ENCODE measurements at places on chromosomes 3 and 15.

DNA sequence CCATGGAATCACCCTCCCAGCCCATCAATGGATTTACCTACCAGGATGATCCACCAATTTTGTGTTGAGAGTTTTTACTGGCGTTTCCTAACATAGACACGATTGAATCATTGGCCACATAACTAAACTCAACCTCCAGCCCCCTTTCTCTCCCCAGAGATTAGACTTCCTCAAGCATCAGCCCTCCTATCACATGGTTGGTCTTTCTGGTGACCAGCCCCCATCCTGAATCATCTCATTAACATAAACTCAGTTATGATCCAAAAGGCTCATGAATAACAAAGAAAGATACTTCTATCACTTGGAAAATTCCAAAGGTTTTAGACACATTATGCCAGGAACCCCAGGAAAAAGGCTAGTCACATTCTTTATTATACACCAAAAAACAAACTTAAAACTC, 21.2 kb downstream of the PRKAR2A start:
- DNase-seq: no peak

DNA sequence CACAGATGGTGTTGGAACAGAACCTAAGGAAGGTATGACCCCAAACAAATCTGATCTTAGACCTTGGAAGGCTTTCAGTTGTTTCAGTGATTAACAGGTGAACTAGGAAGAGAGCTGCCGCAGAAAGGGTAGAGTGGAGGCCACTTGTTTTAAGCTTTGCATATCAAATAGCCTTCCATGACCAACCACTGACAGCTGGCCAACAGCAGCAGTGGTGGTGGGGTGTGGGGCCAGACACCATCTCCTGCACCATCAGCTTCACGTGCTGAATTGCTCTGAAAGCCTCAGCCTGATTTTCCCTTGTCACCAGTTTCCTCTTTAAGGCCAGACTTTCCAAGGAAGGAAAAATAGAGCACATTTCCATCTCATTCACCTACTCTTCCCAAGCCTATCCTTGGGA, 16.6 kb upstream of the OSBPL11 start:
- DNase-seq: no peak

DNA sequence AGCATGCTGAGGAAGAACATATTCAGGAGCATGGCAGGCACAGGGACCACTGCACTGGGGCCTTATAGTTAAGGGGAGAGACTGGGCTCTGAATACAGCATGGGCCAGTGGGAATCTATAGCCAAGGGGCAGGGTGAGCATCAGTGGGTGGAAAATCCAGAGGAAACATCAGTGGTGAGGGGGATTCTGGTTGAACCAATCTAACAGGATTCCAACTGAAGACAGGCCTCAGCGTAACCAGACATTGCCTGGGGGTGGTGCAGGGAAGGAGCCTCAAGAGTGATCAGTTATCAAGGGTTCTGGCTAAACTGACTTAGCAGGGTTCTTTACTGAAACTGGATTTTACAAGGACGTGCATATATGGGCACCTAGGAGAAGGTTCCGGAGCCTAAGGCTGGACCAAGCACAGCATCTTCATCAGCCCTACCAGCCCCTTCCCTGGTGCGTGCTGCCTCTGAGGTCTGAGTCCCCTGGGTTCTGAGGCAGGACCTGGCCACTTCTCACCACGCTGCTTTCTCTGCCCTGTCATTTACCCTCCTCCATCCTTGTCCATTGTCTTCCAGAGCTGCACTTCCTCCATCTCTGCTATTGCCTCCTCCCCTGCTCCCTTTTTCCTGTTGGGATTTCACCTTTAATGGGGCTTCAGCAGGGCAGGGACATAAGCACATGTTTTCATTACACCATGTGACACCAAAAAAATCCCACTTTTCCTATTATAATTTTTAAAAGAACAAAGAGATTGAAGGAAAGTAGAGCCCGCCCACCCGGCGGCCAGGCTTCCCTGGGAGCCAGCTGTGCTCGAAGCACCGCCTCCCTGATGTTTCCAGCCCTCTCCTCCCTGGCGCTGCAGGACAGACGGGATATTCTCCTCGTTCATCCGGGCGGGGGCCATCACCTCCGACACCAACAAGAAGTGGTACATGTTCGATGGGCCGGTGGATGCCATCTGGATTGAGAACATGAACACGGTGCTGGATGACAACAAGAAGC, 52.1 kb downstream of the DNAH1 start:
- no peak for DNase-seq

DNA sequence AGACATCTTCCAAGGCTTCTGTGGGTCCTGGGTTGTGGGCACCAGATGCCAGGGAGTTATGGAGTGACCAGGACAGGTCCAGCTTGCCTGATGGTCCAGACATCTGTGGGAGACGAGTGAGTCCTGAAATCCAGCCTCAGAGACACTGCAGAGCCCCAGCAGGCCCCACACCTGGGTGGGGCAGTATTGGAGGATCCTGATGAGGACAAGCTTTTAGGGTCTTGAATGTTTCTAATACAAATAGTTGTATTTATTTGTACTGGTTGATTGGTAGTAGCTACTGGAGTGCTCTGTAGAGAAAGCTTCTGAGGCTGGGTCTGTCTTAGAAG, 67.5 kb upstream of the PRR23C start:
- no peak for DNase-seq

- DNase-seq: no peak
Measured at GRCh38 chr3:25713341-25713985, 48.8 kb upstream of the TOP2B start.

- no peak for DNase-seq
Measured at GRCh38 chr3:133408366-133408765, 8.5 kb downstream of the BFSP2 start.

DNA sequence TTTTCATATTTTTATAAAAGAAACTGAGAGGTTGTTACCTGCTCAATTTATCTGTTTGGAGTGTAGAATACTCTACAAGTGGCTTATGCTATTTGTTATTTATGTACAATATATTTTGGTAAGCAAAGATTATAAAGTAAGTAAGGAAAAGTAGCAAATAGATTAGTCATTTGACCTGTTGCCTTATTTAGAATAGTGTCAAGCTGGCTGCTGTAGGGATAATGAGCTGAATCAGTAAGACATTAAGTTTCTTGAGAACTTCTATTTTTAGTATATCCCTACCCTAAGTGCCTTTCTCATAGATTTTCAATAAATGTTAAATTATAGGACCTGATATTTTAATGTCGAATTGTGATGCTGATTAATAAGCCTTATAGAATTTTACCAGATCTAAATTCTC, 37.2 kb downstream of the ECT2 start:
- no peak for DNase-seq

DNA sequence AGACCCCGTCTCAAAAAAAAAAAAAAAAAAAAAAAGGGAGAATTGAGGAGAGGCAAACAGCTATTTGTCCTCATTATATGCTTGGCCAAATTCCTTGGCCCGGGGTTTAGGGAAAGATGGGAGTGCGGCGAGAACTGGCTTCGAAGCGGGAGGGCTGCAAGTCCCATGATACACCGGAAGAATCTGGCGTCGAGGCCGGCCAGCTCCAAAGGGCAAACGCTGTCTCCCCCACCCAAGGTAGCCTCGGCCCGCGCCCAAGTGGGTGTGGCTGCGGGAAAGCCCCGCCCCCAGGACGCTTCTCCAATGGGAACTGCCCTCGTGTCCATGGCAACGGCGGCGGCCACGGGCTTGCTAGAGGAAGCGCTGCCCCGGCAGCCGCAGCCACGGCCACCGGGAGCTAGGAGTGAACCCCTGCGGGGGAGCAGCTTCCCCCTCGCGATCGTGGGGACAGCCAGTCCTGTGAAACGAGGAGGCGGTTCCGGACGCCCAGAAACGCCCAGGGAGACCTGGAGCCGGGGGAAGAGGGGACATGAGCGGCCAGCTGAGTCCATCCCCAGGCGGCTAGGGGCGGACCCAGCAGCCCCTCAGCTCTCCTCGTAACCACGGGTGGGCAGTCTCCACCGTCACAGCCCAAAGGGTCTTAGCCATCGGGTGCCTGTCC, at the start of gene TTLL13:
Gene TTLL13, plus strand, starts transcription at position 354 of the 661 bp plus-strand sequence. CDS start 1,075 bp downstream, outside the sequence.
- DNase-seq: peak; percentile 96

- DNase-seq: no peak
Measured at GRCh38 chr3:188659449-188660090, 505.6 kb downstream of the LPP start.

- DNase-seq: no peak
Measured at GRCh38 chr15:89021224-89021623, 67.0 kb upstream of the ABHD2 start.

DNA sequence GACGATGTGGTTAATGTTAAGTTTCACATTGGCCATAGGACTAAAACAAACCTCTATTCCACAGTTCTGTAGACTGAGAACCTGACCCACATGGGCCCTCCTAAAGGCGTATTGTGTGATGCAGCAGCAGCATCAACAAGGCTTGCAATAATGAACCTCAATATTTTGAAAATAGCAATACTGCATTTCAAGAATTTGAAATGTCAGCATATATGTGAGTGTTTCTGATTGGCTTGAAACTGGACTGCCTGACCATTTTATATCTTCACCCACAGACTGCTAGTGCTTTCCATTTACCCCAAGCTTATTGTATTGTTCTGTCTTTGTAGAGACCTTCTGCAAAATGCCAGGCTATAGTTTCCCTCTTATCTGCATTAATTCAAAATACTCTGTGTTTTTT, 1122.3 kb downstream of the IGSF11 start:
- no peak for DNase-seq

DNA sequence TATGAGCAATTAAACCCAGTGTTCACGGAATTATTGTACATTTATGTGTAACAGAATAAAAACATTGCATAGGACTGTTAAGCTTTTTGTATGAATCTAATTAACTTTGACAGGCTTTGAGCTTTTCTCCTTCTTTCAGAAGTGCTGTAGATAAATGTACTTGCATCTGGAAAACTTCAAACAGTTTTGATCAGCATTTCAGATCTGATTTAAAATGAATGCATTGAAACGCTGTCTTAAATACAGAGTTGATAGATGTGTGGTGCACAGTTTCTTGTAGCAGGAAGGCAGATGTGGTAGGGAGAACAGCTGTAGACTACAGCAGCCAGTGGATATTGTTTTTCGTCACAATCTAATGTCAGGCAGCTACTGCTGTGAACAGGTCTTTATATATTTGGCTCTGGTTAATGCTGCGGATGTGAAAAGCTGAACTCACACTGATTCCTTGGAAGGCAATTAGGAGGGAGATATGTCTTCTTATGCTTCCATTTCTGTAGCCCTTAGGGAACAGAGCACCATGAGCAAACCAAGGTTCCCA, 193.8 kb upstream of the GOLIM4 start:
- DNase-seq: no peak

DNA sequence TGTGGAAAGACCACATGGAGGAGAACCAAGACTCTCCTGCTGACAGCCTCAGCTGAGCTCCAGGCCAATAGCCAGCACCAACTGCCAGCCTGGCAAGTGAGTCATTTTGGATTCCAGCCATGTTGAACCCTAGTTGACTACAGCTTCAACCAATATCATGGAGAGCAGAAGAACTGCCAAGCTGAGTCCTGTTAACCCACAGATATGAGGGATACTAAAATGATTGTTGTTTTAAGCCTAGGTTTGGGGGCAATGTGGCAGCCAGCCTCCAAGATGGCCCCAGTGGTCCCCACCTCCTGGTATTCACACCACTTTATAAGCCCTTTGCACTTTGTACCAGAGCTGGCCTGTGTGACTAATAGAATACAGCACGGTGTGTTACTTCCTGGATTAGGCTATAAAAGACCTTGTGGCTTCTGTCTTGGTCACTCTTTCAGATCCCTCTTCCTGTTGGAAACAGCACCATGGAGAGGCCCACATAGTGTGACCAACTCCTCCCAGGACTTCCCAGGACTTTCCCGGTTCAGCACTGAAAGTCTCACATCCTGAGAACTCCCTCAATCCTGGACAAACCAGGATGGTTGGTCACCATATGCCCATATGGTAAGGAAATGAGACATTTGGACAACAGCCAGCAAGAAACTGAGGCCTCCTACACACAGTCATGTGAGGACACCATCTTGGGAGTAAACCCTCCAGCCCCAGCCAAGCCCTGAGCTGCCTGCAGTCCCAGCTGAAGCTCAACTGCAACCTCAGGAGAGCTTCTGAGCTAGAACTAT, 32.4 kb upstream of the CDV3 start:
- peak; percentile 52 for DNase-seq

DNA sequence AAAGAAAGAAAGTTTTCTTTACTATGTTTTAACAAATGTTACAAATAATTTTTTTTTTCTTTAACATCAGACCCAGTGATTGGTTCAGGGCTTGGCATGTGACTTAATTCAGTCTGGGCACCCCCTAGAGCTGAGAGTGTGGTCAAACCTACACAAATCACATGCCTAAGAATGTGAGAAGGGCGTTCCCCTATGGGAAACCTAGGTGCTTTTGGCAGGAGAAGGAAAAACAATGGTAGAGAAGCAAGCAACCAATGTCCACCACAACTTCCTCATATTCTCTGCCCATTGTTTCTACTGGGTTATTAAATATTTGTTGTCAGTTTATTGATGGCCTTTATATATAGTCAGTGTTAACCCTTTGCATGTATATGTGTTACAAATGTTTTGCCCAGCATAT, 21.4 kb upstream of the PIAS1 start:
- DNase-seq: no peak

DNA sequence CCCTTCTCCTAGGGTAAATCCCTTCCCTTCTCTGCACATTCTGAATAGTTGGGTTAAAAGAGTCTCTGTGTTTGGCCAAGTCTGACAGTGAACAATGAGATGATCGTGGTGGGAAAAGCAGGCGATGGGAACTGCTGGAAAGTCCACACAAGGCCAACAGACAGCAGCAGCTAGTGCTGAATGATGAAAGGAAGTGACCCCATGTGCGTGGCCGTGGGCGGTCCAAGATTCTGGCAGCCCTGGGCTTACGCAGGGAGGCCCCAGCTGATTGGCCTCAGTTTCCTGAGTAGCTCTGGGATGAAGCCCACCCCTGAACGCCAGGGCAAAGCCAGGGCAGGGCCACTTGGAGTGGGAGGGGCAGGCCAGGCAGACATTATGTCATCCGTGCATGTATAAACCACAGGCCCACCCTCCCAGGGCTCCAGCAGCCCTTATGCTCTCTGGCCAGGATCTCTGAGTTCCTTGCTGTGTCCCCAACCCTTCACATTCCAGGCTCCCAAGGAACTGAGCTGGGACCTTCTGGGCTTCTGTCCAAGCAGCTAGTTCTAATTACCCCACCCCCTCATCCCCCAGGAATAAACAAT, 57.8 kb downstream of the CDC25A start:
- DNase-seq: no peak

DNA sequence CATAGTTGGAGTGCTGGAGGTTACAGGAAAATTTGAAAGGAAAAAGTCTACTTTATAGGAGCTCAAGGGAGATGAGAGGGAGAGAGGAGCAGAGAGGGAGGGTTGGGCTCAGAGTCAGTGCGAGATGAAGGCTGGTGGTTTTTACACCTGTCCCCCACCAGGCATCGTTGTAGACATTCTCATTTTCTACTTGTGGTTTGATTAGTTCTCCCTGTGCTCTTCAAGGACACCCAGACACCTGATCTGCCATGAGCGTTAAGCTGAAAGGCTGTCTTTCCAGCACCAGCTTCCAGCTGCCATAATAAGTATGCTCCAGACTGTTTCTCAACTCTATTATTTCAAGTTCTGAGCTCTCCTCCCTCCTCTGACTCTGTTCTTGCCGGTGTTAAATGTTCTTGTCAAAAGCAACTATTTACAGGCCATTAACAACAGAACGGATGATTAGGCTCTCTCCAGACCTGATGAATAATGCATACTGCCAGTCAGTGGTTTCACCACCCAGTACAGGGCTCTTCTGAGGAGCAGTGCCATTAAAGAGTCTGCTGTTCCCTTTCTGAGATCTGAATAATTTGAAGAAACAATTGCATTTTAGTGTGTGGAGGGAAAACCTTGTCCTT, 514.6 kb upstream of the MCTP2 start:
- DNase-seq: no peak

GRCh38 chr3:189589179-189589569, 42.0 kb upstream of the TP63 start:
- no peak for DNase-seq

GRCh38 chr3:118809696-118810498, 224.7 kb downstream of the IGSF11 start:
- DNase-seq: no peak
